Activated naive CD8-positive, alpha-beta T cell treated with anti-CD3 and anti-CD28 coated beads, Interleukin-2, amount 50 U/mL, for 16 hours (primary cell): ENCODE measurements at places on chromosomes 3 and 15.

DNA sequence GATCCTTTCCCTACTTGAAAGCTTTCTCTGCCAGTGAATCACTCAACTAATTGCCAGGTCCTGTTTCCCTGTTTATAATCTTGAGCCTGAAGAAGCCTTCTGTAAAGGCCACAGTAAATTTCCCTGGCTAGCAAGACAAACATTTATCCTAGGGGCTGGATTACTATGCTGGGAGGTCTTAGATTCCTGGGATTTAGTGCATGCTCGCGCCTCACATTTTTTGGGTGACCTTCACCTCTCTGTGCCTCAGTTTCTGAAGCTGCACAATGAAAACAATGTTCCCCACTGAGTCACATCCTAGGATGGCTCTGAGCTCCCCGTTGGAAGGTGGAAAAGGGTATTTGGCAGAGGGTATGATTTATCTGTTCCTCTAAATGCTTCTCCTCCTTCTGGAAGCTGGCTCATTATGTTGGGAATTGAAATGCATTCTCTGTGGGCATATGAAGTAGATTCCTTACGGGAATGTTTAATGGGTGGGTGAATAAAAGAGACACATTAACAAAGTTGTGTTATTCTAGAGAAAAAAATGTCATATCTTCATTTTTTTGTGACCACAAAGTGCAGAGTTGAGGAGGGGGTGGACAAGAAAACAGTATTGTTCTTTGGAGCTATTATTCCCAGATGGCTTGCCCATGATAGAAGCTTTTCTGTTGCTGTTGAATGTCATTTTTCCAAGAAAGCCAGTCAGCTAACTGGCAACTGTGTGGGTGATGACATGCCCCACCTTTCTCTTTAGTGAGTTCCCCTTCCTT is 32.4 kb downstream of the LSM3 start:
- DNase-seq, result no peak

- no peak for DNase-seq
These were observed 486.0 kb upstream of the AGTR1 start for GRCh38 chr3:148211725-148212124.

DNA sequence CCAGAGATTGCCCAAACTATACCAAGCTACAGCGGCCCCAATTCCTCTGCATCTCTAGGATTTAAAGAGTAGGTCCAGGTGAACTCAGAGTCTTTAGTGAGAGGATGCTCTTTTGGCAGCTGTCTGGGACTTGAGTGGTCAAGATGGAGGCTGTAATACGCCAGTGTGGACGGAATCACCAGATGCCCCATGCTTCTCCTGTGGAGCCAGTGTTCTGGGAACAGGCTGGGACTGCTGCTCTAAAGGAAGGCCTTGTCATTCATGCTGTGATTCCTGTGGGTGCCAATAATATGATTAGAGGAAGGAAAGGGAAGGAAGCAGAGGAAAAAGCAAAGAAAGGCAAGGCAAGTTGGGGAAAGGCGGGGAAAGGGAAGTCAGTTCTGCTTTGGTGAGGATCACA is 17.4 kb upstream of the NOX5 start:
- DNase-seq, result no peak

GRCh38 chr3:45908761-45909160 is 22.4 kb downstream of the CCR9 start:
- DNase-seq, result no peak

GRCh38 chr3:63654211-63654610 is 1.7 kb downstream of the SNTN start:
- no peak for DNase-seq
